ENCODE measurements at places on chromosomes 16 and 17.
A peak's percentile ranks its signal among the peaks of the same experiment; 100 is the strongest.

DNA sequence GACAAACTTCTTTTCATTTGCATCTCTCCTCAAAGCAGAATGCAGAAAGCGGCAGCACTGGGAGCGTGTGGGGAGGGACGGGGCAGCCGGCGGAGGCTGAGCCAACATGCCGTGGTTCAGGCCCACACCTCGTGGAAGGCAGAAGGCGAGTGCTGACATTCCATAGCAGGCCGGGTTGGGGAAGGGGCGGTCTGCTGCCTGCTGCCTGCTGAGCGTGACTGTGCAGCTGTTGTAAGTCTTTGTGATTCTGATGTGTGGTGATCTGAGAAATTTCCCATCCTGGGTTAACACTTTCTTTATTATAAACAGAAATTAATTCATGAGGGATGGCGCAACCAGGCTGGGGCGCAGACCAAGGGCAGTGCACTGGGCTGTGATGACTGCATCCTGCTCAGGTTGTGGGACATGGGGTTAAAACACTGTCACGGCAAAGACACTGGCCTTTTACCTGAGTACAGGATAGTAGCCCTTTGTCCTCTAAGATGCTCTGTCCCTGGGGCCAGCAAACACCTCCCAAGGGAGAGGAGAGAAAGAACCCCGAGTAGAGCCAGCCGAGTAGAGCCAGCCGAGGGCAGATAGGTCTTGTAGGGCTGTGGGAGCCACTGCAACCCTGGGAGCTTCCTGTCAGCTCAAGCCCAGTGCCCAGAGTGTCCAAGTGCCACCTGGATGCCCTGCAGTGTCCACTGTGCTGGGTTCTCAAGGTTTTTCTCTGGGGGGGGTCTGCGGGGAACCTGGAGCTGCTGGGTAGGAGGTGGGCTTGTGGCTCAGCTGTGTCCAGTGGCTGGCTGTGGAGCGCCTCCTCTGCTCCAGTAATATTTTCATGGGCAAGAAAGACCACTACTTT lies 8.8 kb upstream of the DNASE1 start:
- peak; percentile 73 for DNase-seq

DNA sequence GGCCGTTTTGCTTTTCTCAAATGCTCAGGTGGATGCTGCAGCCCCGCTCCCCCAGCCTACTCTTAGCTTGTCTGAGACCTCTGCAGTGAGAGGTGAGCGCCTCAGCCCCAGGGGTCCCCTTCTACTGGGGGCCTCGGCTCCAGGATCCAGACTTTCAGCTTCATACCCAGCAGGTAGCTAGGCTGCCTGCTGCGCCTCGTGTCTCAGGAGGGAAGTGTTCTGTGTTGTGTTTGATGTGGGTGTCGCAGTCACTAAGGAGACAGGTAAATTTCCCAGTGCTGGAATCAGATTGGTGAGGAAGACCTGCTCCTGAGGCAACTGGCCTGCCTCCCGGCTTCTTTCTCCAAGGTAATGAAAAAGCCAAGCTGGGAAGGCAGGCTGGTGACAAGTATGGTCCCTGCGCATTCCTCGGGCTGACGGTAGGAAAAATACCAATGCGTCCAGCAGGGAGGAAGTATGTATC lies 604.0 kb upstream of the SALL1 start:
- DNase-seq, result no peak

GRCh38 chr17:75371981-75372380 lies 33.5 kb downstream of the GRB2 start:
- no peak for DNase-seq

GRCh38 chr17:74484066-74484465 lies 17.6 kb downstream of the CD300A start:
- DNase-seq, result no peak

DNA sequence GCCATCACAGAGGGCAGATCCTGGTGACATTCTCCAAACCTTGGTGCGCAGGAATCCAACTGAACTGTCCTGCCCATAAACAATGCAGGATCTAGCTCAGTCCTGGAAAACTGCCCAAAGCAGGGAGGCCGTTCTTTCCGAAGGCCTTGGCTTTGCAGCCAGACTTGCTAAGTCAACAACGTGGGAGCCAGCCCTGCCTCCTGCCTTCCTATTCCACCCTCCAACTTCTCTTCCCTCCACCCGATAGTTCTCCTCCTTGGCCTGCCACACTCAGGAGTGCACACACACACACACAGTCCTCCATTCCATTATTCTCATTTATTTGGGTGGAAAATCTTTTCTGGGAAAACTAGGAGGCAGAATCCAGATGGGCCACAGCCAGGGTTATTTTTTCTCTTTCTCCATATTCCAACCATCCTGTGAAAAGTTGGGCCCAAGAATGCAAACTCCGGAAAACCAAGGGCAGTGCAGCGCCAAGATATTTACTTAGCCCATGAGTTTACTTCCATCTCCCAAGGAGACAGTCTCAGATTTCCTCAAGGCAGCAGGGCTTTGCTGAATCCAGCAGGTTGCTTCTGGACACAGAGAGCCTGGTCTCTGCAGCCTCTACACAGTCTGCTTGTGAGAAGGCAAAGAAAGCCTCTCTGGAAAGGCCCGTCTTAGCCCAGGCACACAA lies 15.8 kb downstream of the COPRS start:
- peak; percentile 60 for DNase-seq

- no peak for DNase-seq
These were observed 70.1 kb upstream of the MPHOSPH6 start for GRCh38 chr16:82240111-82240510.

DNA sequence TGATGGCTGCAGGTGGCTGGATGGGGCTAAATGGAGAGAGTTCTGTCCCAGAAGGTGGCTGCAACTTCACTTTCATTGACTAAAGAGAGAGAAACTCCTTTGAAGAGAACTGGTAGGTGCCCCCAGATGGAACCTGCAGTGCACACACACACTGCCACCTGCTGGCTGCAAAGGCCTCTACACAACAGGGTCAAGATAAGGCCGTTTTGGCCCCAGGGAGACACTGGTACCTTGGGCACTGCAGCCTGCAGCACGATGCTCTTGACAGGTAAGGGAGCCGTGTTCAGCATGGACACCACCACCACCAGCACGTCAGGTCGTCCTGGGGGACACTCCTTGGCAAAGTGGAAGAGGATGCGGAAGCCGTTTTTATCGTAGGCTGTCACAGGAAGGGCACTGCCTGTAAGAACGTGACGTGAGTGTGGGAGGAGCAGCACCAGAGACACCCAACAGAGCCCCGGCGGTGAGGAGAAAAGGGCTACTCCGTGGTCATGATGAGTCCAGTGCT lies 22.7 kb downstream of the GGA3 start:
- peak; percentile 79 for DNase-seq

- DNase-seq, result no peak
These were observed 26.9 kb upstream of the FAM20A start for GRCh38 chr17:68627956-68628575.

DNA sequence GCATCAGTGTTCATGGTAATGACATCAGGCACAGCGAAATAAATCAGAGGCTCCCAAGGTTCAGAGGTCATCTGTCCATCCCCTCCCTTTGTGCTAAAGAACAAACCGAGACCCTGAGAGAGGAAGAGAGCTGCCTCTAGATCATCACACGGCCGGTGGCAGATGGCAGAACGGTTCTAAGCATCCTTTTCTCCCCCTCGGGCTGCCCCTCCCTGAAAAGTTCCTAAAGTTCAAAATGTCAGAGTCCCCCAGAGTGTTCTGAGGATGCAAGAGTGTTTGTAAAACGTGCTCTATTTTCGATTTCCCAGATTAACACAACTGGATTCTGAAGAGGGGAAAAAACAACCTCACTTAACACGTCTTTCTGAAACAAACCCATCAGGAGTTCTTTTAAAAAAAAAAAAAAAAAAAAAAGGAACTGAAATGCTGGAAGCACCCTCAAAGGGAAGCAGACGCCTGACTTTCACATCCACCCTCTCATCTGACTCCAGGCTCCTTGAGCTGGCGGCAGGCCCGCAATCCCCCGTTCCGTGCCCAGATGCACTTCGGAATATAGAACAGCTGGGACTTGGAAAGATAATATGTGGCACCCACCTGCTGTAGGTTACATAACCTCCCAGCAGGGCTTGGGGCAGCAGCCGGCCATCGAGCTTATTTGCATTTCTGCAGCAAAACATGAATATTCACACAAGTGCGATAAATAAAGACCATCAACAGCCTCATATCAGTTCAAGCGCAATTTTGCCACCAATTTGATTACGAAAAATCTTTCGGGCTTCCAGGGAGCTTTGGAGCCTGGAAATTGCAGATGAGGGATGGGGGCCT lies 115.5 kb upstream of the SMURF2 start:
- DNase-seq, result no peak

GRCh38 chr17:41008811-41009210 lies at the start of gene KRTAP3-1:
Gene KRTAP3-1, minus strand, starts transcription at chr17:41009128. Its CDS starts 54 bp downstream, at chr17:41009074.
- no peak for DNase-seq

DNA sequence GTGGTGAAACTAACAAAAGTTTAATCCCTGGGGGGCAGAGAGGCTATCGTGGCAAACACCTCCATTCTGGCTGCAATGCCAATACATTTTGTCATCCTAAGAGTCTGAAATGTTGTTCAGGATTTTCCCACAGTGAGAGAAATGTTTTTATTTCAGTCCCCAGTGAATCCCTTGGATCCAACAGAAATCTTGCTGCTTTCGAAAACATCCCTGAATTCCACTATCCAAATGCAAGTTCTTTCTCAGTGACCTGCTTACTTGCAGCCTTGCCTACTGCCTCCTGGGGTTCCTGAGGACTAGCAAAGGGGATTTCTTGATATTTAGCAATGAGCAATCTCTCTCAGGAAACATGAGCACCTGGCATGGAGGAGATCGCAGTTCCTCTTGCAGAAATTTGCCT lies 202.1 kb upstream of the IRX3 start:
- DNase-seq, result no peak

DNA sequence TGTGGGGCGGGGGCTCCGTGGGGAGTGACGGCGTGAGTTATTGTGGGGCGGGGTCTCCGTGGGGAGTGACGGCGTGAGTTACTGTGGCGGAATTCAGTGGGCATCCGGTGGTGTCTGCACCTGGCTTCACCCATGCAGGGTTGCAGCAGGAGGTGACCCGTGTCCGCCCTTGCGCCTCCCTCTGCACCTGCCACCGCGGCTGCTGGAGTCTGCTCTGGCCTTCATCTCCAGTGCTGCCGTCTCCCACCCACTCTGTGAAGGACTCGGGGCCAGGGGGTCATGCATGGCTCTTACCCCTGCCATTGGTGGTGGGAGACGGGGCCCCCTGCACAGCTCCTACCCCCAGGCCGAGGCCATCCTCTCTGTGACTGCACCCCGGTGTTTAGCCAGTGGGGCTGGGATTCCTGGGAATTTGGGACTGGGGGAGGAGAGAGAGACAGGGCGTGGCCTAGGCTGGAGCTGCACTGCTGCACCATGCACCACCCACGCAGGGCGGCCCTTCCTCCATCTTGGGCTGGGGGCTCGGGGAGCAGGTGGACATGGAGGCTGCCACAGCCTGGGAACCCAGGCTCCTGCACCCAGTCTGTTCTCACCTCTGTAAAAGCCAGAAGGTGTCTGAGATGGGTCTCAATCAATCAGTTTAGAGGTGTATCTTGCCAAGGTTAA lies 1.3 kb upstream of the PABPN1L start:
- no peak for DNase-seq

GRCh38 chr16:12721841-12722421 lies 81.8 kb downstream of the CPPED1 start:
- DNase-seq, result no peak

GRCh38 chr17:34305606-34306005 lies 13.6 kb upstream of the CCL8 start:
- no peak for DNase-seq

DNA sequence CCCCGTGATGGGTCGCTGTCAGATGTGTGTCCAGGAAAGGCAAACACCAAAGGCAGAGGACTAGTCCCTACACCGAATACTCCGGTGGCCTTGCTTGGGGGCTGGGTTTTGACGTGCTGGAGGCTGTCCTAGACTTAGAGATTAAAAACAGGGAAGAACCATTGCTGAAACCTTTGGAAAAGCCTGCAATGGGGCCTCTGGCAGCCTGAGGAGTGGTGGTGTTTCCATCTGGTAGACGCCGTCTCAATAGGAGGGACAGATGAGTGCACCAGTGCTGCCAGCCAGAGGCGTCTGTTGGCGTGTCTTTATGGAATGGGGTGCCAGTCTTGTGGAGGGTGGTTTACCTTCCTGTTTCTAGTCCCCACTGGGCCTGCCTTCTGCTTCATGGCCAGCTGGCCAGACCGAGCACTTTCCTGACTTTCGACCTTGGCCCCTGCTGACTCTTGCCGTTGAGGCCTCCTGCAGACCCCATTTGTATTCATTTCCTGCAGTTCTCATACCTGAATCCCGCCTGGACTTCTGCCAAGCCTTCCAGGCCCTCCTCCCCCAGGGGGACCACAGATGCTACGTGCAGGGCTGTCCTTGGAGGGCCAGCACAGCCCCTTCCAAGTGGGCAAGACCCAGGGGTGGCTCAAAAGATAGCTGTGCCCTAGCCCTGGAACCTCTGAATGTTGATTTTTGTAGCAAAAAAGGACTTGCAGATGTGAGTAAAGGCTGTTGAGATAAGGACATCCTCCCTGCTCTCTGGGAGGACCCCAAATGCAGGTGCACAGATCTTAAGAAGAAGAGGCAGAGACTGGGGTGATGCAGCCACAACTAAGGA lies 1.9 kb upstream of the DNASE1 start:
- DNase-seq, result no peak

DNA sequence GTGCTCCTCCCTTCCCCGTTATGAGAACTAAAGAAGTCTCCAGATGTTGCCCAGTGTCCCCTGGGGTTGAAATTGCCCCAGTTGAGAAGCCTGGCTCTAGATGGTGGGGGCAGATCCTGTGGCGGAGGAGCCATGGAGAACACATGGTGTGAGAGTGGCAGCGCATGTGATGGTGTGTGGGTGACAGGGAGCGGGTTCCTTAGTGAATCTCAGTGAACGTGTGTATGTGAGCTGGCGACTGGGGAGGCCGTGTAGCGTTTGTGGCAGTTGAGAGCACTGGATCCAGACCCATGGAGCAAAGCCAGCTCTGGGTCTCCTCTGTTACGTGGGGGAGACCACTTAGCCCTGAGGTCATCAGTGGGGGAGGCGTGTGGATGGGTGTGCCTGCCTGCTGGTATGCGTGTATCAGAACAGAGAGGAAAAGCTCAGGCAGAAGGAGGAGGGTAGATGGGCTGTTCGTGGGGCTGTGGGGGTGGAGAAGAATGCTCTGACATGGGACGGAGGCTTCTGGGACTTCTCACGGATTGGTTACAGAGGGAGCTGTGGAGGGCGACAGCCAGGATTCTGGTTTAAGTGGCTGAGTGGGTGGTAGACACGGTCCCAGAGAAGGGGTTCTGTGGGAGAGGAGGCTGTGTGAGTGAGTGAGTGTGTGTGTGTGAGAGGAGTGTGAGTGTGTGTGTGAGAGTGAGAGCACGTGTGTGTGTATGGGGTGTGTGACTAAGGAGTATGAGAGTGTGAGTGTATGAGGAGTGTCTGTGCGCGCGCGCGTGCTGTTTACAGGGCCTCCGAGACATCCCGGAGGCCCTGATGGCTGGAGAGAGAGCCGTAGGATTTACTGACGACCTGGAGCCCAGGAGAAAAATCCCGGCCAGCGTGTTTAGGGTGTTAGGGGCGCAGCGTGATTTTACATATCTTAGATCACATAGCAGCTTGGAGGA lies 193.8 kb downstream of the SNX29 start:
- DNase-seq, result peak; percentile 24

- DNase-seq, result no peak
These were observed 79.5 kb downstream of the WIPI1 start for GRCh38 chr17:68377771-68378267.
